RKO (cell line): ENCODE measurements at places on chromosomes 2 and 18.

- DNase-seq: no peak
Measured at GRCh38 chr2:39128919-39129391, 8.1 kb upstream of the SOS1 start.

GRCh38 chr2:130806370-130806769 lies 30.3 kb upstream of the ARHGEF4 start:
- DNase-seq: no peak

GRCh38 chr2:98514879-98515249 lies 70.2 kb downstream of the INPP4A start:
- DNase-seq: no peak

DNA sequence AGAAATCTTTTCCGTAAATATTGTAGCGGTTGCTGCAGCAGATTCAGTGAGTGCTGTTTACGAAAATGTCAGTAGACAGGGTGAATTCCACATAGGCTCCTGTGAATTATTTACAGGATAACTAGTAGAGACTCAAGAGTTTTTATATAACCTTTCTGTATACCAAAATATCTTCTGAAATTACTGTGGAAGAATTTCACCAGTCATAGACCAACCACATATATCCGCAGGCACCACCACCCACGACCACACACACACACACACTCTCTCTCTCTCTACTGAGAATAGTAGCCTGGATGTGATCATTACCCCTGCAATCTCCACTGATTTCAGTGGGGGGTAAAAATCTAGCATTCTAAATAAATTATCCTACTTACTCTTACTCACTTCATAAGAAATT lies 341.8 kb downstream of the RBM43 start:
- no peak for DNase-seq

DNA sequence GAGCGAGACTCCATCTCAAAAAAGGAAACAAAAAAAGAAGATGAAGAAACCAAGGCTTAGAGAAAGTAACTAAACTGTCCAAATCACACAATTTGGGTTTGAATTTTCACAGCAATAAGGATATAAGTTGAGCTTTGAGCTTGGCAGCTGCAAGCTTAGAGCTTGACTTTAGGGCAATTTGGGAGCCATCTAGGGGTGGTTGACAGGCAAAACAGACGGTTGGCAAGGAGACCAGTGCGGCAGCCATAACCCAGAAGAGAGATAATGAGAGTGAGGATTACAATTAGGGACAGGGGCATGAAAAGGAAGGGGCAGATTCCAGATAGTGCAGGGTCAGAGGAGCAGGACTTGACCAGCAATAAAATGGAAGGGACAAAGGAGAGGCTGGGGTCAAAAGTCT lies 382.2 kb upstream of the HNRNPA3 start:
- DNase-seq: peak; percentile 19

- DNase-seq: no peak
Measured at GRCh38 chr2:241068136-241068941, 33.7 kb downstream of the MTERF4 start.

DNA sequence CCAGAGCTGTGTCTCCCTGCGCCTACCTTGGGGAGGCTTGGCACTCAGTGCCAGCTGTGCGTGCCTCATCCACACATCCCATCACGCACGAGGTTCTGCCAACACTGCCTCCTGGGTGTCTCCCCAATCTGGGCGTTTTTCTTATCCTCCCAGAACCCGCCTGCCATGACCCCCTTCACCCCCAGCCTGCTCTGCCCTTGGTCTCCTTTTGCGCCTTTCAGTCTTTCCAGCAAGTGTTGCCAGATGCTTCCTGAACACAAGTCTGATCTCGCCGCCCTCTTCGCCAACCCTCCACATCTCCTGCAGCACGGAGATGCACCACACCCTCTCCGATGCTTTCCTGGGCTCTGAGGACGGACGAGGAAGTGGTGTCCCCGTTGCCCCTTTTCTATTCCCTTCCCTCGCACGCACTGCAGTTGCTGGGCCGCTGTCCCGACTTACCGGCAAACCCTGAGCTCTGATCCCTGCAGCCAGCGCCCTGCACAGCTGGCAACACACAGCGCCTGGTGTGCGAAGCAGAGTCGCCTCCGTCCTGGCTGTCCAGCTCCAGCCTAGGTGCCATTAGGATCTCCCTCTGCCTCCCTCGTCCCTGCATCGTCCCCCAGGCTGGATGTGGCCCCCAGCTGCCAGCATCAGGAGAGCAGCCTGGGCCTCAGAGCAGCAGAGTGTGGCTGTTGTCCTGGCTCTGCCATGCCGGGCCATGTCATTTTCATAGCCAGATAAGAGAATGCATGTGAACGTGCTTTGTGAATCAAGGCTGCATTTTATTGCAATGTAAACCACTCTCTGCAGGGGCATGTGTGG lies 22.6 kb upstream of the ALLC start:
- DNase-seq: no peak

GRCh38 chr2:85215448-85216401 lies 82.5 kb downstream of the TCF7L1 start:
- DNase-seq: no peak

- DNase-seq: no peak
Measured at GRCh38 chr2:191023235-191023679, 9.3 kb upstream of the STAT1 start.

DNA sequence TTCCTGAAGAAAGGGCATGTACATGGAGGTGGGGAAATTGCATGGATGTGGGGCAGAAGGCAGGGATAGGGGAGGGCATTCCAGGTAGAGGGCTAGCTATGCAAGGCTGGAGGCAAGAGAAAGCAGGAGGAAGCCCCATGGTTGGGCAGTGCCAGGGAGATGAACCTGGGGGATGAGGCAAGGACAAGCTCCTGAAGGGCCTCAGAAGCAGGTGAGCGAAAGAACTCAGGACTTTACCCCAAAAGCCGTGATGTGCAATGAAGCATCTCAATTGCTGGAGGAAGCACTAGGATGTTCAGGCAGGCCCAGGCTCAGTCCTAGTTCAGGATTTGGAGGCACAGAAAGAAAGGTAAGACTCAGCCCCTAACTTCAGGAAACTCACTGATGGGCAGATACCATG lies 117.0 kb upstream of the EPAS1 start:
- no peak for DNase-seq

DNA sequence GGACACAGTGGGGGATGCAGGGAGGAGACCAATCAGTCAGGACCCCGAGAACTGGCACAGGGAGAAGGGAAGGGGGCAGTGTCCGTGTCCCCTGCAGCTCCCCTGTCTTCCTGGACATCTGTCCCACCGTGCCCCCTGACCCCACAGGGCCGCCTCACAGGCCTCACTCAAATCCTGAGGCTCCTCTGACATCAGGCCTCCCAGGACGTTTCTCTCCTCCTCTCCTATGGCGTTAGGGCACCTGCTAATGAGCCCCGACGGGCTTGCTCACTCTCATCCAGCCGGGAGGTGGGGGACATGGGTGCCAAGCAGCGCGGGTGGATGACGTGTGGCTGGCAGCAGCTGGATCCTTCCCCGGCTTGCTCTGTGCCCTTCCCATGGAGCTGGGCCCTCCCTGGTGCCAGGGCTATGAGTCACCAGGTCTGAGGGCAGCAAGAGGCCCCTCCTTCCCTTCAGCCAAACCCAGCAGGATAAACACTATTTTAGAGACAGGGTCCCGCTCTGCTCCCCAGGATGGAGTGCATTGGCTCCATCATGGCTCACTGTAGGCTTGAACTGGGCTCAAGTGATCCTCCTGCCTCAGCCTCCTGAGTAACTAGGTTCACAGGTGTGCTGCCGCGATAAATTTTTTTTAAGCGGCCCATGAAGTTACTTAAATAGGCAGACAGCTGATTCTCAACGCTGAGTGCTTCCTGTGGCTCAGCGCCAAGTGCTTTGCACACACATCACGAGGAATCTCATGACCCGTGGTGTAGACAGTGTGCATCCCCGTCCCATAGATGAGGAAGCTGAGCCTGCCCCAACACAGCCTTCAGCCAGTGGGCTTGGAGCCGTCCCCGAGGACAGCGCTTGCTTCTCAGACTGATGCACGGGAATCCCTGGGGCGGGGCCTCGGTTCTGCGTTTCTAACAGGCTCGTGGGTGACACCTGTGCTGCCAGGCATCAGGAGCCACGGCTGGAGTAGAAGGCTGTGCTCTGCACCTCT lies 64.5 kb upstream of the HDAC4 start:
- peak; percentile 24 for DNase-seq

DNA sequence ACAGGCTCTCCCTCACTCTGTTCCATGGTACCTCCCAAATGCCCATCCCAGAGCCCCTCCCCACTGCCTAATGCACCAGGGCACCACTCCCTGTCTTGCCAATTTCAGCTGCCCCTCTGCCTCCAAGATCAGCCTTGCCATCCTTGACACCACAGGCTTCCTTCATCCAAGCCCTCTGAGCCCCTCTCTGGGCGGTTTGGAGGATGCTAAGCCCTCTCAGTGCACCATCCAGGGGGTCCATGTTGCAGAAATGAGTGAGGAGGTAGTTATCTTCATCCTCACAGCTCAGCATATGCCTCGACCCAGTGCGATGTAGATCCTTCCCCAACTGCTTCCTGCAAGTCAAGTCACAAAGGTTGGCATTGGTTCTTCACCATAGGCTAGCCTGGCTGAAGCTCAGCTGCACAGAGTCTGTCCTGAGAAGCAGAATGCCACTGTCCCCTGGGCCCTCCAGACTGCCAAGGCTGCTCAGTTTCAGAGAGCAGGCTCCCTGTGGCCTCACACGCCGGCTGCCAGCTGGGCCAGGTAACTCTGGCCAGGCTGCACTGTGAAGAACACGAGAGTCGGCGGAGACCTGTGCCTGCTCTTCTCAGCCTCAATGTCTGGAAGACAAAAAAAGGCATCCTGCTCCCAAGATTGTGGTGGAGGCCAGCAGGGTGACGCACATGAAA lies 9.9 kb upstream of the MAP3K2 start:
- no peak for DNase-seq

- no peak for DNase-seq
Measured at GRCh38 chr2:74414881-74415761, 6.3 kb downstream of the C2orf81 start.

GRCh38 chr2:84918430-84918829 lies 13.0 kb downstream of the TMSB10 start:
- DNase-seq: no peak

GRCh38 chr2:218155953-218156479 lies 10.7 kb downstream of the CXCR1 start:
- no peak for DNase-seq

DNA sequence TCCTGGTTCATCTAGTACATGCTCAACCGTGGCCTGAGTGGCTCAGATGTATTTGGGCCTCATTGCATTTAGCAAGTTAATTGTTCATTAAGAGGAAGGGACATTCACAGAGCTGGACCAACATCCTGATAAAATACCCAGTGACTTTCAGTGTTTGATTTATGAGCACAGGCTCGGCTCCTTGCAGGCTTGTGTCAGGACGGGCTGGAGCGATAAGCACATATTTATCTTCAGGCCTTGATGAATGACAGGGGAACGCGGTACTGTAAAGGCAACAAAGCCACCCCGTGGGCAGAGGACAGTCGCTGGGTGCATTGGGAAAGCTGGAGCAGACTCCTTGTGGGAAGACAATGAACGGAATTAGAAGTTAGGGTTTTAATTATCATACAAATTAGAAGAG lies 548.6 kb upstream of the HS6ST1 start:
- DNase-seq: no peak

DNA sequence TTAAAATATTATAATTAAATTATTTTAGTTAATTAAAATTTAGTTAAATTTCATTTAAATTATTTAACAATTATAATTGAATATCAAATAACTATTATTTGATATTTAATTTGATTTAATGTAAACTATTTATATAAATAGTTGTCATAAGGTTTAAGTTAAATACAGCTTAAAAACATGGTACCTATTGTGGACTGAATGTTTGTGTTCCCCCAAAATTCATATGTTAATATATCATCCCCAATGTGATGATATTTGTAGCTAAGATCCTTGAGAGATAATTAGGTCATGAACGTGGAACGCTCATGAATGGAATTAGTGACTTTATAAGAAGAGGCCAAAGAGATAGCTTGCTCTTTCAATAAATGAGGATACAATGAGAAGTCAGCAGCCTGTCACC lies 505.7 kb upstream of the LRATD1 start:
- no peak for DNase-seq
